ENCODE measurements at places on chromosomes 1 and 21. TPM values are rescaled to one million over a fixed set of nuclear protein-coding genes. Genes with fewer than 3 reads are reported as not detected.

- DNase-seq, result no peak
Observed at GRCh38 chr1:226798427-226799411, 59.6 kb upstream of the ITPKB start.

- no peak for DNase-seq
Observed at GRCh38 chr1:194833111-194833510, 1646.7 kb upstream of the B3GALT2 start.

DNA sequence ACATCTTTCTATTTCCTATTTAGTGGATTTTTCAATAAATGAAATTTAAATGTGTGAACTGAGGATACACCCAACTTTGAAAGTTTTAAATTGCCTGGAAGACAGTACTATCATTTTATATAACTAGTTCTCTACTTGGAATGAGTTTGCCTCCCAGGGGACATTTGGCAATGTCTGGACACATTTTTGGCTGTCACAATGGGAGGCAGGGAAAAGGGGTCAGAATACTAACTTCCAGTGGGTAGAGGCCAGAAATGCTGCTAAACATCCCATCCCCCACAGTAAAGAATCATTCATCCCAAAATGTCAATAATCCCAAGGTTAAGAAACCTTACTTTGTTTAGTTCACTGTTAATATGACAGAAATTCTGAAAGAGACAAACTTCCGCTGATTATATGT is 13.2 kb upstream of the NRAS start:
- DNase-seq, result no peak

- no peak for DNase-seq
Observed at GRCh38 chr1:147756341-147756740, 4.1 kb downstream of the GJA5 start.

The SLC27A3 gene
- total RNA-seq, result 4.4 TPM

DNA sequence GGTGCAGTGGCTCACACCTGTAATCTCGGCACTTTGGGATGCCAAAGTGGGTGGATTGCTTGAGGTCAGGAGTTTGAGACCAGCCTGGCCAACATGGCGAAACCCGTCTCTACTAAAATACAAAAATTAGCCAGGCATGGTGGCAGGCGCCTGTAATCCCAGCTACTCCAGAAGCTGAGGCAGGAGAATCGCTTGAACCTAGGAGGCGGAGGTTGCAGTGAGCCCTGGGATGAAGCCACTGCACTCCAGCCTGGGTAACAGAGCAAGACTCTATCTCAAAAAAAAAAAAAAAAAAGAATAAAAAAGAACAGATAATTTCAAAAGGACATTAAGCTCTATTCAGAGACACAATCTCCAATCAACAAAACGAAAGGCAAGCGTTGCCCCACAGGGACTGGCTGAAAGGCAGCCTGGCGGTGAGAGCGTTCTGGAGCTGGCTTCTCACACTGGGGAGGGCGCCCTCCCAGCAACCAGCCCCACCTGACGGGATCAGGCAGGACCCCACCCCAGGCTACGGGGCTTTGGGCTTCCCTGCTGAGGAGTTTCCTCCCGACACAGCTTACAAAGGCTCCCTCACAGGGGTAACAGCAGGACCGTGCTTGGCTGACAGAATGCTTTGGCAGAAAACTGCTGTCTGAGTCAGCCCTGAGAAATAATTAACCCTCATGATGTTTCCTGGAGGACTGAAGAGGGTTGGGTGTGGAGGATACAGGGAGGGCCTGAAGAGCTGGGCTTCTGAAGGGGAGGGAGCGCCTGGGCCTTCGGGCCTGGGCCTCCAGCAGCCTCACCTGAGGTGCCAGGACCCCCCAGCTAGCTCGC is 31.1 kb upstream of the SRP9 start:
- DNase-seq, result no peak

- DNase-seq, result no peak
Observed at GRCh38 chr1:243595527-243596210, 254.4 kb downstream of the AKT3 start.

The ORC1 gene
- total RNA-seq, result 9.9 TPM

The KRTAP7-1 gene
- not detected for total RNA-seq

DNA sequence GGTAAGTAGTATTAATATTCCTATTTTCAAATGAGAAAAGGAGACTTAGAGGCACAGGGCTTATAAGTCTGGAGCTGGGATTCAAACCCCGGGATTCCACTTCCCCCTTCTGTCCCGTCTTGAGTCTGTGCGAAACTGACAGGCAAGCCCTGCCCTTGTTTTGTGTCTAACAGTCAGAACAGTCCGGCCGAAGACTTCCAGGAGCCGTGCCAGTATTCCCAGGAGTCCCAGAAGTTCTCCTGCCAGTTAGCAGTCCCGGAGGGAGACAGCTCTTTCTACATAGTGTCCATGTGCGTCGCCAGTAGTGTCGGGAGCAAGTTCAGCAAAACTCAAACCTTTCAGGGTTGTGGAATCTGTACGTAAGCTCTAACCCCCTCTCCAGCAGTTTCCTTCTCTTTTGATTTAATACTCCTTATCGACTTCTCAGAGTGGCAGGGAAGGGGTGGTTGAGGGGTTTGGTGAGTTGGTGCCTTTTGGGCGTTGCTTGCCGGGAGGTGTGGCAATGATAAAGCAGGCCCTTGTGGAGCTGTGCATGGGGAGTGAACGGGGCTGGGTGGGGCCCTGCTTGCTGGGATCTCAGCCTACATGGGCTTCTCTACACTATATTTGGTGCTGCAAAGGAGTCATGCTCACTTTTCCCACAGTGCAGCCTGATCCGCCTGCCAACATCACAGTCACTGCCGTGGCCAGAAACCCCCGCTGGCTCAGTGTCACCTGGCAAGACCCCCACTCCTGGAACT is 29.4 kb downstream of the IL6R start:
- no peak for DNase-seq

The MIXL1 gene
- total RNA-seq, result 20.8 TPM

DNA sequence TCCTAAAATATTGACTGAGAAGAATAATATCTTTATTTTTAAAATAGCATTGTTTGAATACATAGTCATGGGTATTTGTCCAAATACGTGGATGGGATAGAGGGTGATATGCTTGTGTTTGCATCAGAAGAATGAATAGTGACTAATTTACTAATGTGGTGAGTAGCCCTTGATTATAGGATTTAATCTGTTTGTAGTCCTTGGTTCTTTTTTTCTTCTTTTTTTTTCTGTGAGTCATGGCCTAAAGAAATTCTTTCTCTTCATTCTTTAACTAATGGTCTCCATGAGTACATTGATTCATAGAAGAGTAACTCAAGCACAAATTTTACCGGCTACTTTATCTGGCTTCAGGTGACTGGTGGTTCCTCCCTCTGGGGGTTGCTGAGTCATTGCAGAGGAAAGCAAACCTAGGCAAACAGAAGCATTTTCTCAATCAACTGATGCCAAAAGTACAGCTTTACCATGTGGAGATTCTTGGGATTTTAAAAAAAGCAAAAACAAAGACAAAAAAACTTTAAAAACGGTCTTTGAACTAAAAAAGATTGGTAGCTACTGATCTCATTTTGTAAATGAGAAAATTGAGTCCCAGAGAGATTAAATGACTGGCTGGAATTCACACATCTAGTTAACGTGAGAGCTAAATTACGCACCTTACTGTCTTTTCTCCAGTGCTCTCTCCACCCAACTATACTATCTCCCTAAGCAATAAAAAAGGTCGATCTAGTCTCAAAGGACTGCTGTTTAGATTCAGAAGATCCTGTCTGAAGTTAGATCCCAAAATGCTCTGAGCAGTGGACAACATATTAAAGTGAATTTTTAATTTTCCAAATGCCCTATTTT is 40.5 kb downstream of the AK5 start:
- no peak for DNase-seq

- no peak for DNase-seq
Observed at GRCh38 chr1:39094685-39095084, 68.5 kb downstream of the NDUFS5 start.

The PHC2 gene
- 54.3 TPM for total RNA-seq

DNA sequence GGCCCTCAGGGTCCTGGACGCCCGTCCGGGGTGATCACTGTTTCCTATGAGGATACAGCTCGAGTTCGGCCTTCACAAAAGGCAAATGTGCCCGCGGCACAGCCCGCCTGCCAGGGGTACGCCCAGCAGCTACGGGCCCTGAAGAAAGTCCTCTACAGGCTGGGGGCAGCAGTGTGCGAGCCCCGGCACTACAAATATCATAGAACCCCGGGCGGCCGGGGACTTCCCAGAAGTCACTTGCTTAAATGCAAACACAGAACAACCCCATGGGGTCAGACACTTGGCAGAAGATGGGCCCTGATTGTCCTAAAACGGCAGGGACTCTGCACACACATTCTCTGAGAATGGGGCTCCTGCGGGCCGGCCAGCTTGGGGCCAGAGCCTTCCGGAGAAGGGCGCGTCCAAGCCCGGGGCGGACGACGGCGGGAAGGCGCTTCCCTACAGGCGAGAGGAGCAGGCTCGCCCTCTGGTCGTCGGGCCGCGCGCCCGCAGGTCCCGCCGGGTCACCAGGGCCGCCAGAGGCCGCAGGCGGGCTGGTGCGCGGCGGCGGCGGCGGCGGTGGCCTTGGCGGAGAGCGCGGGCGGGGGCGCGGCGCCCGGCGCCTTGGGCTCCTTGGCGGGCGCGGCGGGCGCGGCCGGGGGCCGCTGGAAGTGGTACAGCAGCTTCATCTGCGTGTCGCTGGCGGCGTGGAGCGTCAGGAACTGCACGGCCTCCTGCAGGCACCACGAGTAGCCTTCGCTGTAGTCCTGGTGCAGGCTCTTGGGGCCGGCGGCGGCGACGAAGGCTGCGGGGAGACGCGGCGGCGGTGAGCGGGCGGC is 888 bp downstream of the HES5 start:
- peak; percentile 81 for DNase-seq

The RPAP2 gene
- 19.2 TPM for total RNA-seq

DNA sequence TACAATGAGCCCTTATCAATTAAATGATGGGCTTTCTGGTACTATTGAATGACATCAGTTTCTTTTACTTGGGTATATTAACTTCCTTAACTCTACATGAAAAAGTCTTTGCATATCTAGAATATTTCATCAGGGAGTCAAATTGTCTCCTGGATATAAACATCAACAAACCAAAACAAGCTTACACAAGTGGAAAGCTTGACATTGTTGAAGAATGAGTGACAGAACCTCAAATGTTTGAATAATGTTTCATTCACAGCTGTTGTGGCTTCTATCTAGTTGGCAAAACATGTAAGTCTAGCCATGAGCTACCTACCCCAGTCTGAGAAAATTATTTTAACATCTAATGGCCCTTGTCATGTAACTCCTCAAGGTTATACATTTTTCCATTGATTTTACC is 604.8 kb upstream of the ADAMTS5 start:
- DNase-seq, result no peak

The HLX gene
- total RNA-seq, result not detected

The TNFRSF1B gene
- total RNA-seq, result not detected

The GJA9 gene
- total RNA-seq, result not detected

DNA sequence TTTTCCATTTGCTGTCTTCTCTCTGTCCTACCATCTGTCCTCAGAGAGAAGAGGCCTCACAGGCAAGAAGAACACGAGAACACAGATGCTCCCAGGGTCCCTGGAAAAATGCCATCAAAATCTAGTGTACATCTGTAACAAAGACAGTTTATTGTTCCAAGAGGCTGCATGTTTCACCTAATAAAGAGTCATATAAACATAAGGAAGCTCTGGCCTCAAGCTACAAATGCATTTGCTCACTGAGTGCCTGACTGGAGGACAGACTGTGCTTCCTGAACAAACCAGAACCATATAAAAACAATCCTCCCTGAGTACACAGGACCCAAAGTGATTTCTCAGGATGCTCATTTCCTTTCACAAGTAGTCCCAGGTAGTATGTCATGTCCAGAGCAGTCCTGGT is 76.3 kb upstream of the SLC44A3 start:
- no peak for DNase-seq

The TRIM63 gene
- not detected for total RNA-seq

The LCE1D gene
- not detected for total RNA-seq

DNA sequence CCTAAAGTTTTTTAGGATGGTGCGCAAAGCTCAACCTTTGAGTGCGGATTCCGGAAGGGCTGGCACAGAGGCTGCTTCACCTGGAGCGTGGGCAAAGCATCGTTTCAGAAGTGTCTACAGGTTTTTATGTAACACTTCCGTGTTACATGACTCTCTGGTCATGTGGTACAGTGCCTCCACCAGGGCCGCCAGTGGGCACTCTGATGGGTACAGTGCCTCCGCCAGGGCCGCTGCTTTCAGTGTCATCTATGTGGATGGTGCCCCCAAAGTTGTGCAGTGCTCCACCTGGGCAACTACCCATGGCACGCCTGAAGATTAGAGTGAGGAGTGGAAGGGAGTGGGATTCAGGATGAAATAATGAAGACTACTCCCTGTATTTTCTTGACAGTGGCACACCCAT is 101.4 kb upstream of the C1orf174 start:
- no peak for DNase-seq

GRCh38 chr21:25400427-25400826 is 206.9 kb downstream of the MRPL39 start:
- DNase-seq, result no peak

GRCh38 chr21:37595944-37596343 is 229.4 kb downstream of the DYRK1A start:
- DNase-seq, result no peak

DNA sequence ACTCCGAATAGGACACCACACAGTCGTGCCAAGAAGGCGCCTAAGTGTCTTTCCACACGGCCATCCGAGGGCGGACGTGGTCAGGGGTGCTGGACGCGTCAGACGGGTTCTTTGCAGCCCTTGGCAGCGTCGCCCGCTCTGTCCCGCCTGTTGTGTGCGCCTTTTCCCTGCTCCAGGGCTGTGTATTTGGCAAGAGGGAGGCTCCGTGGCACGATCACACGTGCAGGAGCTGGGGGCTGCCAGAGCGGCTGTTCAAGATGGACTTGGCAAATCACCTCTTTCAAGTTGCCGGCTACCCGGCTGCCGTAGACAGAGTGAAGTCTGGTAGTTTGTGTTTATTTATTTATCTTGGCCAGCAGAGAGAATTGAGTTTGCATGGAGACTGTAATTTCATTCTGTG is 31.9 kb downstream of the PRKCZ start:
- DNase-seq, result no peak

GRCh38 chr1:180863158-180863775 is 49.4 kb upstream of the KIAA1614 start:
- DNase-seq, result peak; percentile 68

DNA sequence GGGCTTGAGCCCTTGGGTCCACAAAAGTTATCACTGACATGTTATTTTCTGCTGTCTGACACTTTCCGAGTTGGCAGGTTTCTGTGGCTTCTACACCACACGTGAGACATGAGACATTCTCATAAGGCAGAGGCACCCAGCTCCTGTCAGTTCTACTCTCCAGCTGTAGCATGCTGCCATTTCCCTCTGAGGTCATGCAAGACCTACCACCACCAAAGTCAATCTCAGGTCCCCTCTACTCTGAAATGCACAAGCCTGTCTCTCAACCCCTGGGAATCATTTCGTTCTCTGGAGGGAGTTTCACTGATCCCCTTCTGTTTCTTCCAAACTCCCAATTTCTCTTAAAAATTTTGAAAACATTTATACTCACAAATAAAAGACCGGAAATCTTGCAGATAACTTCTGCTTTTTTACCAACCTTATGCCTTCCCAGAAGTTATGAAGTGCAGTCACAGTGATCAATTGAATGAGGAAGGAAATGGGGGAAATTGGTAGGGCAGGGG is 39.5 kb upstream of the CR2 start:
- DNase-seq, result no peak

The CYP4A11 gene
- total RNA-seq, result not detected

Data from Karpas-422 (cell line).